Fibroblast of mammary gland (primary cell): ENCODE measurements at places on chromosomes 16 and 17.

DNA sequence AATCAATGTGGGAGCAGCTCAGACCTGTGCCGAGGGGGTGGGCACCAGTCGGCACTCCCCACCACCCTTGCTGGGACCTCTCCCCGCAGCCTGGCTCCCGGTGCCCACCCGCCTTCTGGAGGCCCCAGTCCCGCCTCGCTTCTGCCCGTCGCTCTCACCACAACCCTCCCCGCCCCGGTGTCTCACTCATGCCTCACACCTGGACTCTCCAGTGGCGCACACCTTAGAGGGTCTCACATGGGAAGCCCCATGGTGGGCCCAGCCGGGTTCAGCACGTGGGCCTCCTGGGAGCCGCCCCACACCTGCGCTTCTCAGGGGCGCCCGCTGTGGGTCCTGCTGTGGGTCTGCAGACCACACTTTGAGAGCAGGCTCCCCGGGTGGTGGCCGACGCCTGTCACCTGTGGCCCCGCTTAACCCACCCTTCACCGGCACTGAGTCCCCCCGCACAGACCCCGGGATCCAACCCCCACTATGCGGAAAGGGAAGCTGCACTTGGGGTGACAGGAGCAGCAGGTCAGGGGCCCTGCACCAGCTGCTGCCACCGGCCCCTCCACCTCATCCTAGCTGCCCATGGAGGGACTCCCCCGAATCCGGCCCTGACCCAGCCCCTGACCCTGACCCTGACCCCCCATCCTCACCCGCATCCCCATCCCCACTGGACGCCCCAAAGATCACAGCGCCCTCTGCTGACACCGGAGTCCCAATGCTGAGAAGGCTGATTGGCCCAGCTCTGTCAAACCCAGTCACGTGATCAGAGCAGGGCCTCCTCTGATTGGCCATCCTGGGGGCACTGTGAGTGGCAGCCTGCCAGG lies 27.4 kb upstream of the SLC38A10 start:
- peak; percentile 41 for DNase-seq

DNA sequence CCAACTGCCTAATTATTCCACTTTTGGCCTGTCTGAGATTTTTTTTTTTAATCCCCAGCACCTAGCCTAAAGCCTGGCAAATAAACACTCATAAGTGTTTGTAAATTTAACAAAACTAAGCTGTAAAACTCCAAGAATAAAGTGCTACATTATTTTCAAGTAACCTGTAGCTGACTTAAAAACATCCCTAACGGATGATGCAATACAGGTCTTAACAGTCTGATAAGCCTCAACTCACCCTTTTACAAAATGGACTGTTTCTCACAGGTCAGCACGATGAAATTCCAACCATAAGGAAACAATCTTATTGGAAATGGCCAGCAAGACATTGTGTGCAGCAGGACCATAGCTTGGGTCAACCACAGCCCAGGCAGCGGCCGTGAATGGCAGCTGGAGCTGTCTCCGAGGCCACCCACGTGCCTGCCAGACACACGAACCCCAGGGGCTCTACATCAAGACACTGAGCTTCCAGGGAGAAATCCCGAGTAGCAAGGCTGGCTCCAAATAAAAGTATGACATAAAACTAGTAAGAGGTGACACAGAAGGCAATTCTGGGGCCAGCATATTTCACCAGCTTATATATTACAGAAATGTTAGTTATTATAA lies 58.9 kb downstream of the NDEL1 start:
- no peak for DNase-seq

- DNase-seq, result no peak
Measured at GRCh38 chr16:9042533-9042932, 48.9 kb upstream of the HAPSTR1 start.

DNA sequence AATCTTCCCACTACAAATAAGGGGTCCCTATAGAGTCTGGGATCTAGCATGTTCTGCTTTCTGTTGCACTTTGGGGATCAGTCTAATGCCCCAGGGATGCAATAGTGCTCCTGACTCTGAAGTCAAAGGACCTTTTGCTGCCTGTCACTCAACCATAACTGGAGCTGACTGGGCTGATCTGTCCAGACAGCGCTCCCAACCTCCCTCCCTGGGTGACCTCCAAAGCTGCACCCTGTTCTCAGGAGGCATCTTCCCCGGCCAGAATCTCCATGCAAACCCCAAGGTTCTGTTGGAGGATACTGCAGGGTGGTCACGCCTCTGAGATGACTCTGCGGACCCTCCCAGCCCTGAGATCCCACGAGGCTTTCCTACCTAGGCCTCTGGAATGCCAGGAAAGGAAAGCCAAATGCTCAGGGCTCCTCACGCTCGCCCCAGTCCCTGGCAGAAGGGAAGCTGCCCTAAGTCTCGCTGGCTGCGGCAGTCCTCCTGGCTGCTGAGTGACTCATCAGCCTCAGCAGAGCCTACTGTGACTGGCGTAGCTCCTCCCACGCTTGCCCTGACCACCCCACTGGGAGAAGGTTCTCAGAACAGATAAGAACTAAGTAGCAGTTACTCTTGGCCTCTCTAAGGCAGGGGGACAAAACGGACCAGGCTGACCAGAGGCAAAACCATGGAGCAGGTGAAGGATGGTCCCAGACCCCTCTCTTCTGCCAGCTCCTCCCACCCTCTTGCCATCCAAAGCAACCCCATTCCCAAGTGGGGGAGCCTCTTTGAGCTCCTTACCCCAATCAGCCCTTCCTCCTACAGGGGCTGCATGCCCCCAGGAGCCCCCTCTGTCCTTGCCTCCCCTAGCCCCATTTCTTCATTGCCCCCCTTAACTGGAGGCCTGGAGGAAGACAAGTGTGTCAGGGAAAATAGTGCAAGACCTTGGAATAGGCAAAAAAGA lies 124.1 kb upstream of the TNRC6C start:
- peak; percentile 86 for DNase-seq

DNA sequence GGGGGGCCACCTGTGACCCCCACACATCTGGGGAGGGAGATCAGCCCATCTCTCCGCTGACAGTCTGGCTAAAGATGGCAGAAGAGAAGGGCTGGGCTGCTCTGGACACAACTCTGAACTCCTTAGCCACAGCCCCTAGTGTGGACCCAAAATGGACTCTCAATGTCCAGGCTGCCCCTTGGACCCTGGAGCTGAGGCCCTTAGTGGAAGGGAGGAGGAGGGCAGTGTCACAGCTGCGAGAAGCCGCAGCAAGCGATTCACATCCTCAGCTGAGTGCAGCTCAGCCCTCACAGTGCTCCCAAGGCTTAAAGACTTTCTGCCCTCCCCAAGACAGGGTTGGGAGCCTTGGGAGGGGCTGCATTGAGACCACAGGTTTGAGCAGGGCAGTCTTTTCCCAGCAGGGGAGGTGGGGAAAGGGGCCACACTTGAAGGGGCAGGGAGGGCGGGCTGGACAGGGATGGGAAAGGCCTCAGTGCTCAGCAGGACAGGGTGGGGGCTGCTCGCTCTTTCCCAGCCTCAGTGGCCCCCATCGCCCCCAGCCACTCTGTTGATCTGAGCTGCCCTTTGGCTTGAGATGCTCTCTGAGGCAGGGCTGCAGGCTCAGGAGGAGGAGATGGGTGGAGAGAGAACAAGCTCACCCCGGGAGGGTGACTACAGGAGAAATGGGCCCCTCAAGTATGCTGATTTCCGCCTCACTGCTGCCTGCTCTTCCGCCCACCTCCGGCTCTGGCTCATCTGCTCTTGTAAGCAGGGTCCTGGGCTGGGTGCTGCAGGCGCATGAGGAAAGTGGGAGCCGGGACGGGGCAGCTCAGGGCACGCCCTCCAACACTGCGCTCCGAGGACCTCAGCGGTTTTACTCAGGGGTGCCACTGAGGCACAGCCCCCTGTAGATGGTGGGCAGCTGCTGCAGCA lies 50.9 kb upstream of the MTSS2 start:
- DNase-seq, result peak; percentile 33

GRCh38 chr16:12704492-12705111 lies 99.1 kb downstream of the CPPED1 start:
- no peak for DNase-seq

GRCh38 chr17:2051933-2052559 lies 2.9 kb upstream of the HIC1 start:
- no peak for DNase-seq

DNA sequence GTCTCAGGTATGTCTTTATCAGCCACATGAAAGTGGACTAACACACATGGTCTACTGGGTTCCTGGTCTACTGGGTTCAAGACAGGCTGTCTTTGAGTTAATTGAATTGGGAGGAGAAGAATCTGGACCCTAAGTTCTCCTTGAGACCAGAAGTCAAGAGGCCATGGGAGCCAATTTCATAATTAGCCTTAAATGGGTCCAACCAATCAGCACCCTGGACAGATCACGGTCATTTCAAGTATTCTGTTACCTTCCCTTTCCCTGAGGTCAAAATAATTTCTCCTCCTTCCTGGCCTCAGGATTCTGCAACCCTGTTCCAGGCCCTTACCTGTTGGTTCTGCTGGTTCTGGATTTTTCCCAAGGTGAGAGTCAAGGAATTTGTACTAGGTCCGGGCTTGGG lies 23.8 kb downstream of the OSBPL7 start:
- no peak for DNase-seq

GRCh38 chr17:75237100-75238014 lies 24.0 kb downstream of the GGA3 start:
- peak; percentile 11 for DNase-seq

- no peak for DNase-seq
Measured at GRCh38 chr16:86730086-86730485, 151.7 kb downstream of the FOXL1 start.

GRCh38 chr16:22250522-22250921 lies 44.4 kb downstream of the EEF2K start:
- peak; percentile 45 for DNase-seq

DNA sequence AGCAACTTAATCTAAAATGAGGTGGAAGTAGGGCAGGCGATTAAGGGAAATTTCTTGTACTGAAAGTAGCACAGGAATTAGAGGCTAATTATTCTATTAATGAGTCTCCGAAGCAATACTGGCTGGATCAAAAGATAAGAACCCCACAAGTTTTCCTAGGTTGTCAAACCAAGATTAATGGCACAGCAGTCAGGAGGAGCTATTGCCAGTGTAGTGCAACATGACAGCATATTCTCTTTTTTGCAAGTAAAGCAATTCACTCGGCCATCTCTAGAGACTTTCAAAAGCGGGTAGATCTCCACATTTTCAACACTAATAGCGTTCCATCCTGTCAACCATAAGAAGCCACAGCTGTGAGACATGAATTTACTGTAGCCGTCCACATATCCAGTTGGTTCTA lies 81.2 kb downstream of the CYB561 start:
- DNase-seq, result no peak

DNA sequence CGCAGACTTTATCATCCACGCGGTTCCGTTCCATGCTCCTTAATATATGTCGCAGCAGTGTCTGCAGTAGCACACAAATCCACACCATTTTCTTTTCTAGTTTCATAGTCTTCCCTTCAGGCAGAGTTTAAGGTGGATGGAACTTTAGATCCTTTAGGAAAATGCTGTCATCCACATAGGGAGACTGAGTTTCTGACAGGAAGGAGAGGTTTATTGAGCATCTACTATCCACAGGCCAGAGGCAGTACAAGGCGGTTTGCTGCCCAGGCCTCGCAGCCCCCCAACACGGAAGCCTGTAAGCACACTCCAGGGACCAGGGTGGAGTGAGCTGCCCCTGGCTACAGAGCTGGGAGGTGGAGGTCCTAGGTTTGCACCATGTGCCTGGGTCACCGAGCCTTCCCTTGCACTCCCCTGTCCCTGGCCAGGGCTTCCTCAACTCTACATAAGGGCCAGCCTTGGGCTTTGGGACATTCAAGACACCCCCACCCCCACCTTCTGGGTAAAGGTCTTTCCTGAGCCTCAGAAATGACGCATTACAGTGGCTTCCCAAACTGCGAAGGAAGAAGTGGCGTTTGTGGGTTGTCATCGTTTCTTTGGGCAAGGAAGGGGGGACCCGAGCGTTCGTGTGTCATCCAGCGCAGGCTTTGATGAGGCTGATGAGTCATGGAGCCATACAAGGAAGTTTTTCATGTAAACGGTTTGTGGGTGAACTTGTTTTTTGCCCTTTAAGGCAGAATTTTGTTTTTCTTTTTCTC lies 146.5 kb upstream of the PLCG2 start:
- DNase-seq, result peak; percentile 60

DNA sequence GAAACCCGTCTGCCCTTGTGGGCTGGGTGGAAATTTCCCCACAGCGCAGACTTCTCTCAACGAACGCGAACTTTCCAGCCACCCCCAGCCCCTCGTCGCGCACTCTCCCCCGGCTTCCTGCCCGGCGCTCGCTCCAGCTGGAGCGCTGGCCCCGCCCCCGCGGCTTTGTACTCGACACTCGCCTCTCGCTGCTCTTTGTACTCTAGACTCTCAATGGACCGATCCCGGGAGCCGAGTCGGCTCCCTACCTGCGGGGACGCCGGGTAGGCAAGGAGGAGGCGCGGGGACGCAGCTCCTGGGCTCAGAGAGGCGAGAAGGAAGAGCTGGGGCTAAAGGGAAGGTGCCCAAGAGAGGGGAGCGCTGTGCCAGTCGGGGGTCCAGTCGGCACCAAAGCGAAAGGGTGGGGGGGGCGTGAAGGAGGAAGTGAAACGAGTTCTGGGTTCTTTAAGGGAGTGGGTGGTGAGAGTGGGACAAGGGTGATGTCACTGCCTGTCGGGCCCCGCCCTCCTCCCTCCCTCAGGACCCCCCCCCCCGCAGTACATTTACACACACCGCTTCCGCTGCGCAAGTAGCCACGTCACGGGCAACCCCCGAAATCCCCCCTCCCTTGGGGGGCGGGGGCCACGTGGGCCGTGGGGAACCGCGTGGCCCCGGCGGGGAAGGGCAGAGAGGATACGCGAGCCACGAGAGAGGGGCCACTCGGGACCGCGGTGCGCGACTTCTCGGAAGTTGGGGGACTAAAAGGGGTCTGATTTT lies 9.7 kb downstream of the KDM6B start:
- DNase-seq, result peak; percentile 83

GRCh38 chr17:81097943-81098308 lies 63.0 kb downstream of the BAIAP2 start:
- DNase-seq, result peak; percentile 61

DNA sequence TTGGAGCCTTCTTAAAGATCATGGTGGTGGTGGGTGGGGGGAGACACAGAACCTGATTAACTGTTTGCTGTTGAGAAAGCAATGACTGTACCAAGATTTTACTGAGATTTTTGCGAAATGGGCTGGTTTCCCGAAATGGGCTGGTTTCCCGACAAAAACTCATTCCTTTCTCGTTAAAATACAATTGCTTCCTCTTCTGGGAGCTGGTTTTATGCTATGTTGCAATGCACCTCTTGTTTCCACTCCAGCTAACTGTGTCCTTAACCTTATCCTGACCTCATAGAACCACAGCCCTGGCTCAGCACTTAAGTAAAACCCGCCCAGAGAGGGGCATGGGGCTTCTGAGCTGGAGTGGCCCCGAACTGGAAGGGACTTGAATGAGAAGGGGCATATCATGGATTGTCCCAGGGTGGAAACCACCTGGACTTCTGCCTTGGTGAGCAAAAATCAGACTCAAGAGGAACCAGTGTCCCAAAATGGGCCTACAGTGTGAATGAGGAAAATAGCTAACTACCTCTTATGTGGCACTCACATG lies 20.9 kb downstream of the FAM20A start:
- DNase-seq, result peak; percentile 97
